ENCODE measurements at places on chromosomes 5 and 9.

DNA sequence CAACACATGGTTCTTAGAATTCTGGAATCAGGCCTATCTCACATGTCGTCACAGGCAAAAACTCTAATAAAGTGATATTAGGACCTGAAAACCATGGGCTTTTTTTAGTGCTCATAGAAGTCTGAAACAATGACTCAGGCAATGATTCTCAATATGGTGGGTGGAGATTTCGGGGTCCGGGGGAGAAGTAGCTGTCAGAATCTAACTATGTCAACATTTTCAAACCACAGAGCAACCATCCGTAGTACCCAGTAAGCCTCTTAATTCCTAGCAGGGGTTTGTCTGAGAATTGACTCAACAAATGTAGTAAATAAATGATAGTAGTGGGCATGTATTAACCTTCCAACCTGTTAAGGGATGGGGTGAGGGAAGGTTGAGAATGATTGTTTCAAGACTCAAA is 2.6 kb downstream of the AMACR start:
- DNase-seq: no peak

- no peak for DNase-seq
Observed at GRCh38 chr9:36566813-36567221, 5.9 kb upstream of the MELK start.

DNA sequence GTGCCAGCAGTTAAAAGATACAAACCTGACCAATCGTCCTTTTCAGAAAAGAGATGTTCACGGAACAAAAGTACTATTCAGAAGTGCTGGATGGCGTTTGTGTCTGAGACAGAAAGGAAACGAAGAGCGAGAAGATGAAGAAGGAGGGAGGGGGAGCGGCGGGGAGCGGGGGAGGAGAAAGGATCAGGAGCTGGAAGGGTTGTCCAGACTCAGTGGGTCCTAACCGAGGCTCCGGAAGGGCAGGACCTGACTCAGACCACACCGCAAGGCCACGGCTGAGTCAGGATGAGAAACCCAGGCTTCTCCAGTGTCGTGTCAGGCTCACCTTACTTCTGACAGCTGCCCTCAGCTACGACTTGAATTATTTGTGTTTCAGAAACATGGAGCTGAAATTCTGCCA is 46.2 kb downstream of the PAX5 start:
- DNase-seq: no peak

GRCh38 chr5:138762110-138762509 is 8.9 kb downstream of the CTNNA1 start:
- DNase-seq: no peak
